ENCODE measurements at places on chromosomes 2 and 18. TPM values are rescaled to one million over a fixed set of nuclear protein-coding genes. Genes with fewer than 3 reads are reported as not detected.

The CELF4 gene
- total RNA-seq: not detected

The CDK15 gene
- total RNA-seq: not detected

DNA sequence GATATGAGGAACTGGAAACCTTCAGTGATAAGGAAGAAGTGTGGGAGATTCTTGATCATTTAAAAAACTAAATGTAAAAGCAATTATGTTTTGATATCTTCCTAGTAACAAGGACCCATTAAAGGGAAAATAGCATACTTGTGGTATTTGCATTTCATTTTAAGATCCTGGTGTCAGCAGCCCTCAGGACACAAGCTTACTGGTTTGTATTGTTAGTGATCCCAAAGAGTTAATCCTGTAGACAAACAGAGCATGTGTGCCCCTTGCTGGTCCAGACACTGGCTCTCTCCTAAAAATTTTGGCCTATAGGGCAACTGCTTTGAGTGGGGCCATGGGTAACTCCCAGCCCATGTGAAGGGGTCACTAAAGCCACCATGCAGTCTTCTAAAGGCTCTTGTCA is 101.1 kb upstream of the TFCP2L1 start:
- H3K27me3 ChIP-seq: no peaks in the 10 kb centered on the region
- H3K36me3 ChIP-seq: peaks cover 4% of the 10 kb centered on the region
- H3K4me1 ChIP-seq: no peaks in the 10 kb centered on the region
- H3K27ac ChIP-seq: no peak overlapping the region
- H3K4me3 ChIP-seq: no peak overlapping the region

The GPAT2 gene
- total RNA-seq: 5.0 TPM

GRCh38 chr2:172993931-172994717 is 81.5 kb upstream of the MAP3K20 start:
- H3K27me3 ChIP-seq: peaks cover 29% of the 10 kb centered on the region
- no peak overlapping the region for H3K27ac ChIP-seq
- no peak for DNase-seq

The SERPINB3 gene
- not detected for total RNA-seq

GRCh38 chr2:152012697-152013096 is 86.1 kb downstream of the CACNB4 start:
- no peaks in the 10 kb centered on the region for H3K36me3 ChIP-seq
- H3K4me1 ChIP-seq: no peaks in the 10 kb centered on the region
- peaks cover 52% of the 10 kb centered on the region for H3K27me3 ChIP-seq
- H3K27ac ChIP-seq: no peak overlapping the region
- no peak overlapping the region for H3K4me3 ChIP-seq

DNA sequence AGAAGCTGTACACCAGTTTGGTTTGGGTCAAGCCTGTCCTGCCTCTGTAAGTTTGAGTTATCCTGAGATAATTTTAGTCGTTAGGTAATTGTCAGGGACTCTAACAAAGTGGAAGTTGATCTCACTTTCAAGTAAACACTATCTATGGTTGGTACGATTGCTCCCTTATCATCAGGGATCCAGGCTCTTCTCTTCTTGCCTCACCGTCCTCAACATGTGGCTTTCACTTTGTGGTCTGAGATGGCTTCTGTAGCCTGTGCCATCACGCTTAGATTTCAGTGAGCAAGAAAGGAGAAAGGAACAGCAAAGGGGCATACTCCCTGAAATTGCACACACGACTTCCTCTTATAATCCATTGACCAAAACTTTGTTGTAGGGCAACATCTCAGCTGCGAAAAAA is 115.6 kb downstream of the CTAGE1 start:
- H3K27me3 ChIP-seq: no peaks in the 10 kb centered on the region
- no peak overlapping the region for H3K27ac ChIP-seq
- no peak for DNase-seq
- H3K4me3 ChIP-seq: no peak overlapping the region
- H3K36me3 ChIP-seq: peaks cover 2% of the 10 kb centered on the region
- no peaks in the 10 kb centered on the region for H3K4me1 ChIP-seq

The GTF2A1L gene
- not detected for total RNA-seq

The CERS6 gene
- 8.4 TPM for total RNA-seq

- H3K36me3 ChIP-seq: peaks cover 2% of the 10 kb centered on the region
- H3K27me3 ChIP-seq: no peaks in the 10 kb centered on the region
- H3K4me3 ChIP-seq: no peak overlapping the region
These were observed 18.0 kb downstream of the NMUR1 start for GRCh38 chr2:231512222-231512621.

- DNase-seq: no peak
- no peak overlapping the region for H3K4me3 ChIP-seq
- H3K27me3 ChIP-seq: no peaks in the 10 kb centered on the region
- no peaks in the 10 kb centered on the region for H3K4me1 ChIP-seq
- no peak overlapping the region for H3K27ac ChIP-seq
These were observed 31.2 kb downstream of the STAMBP start for GRCh38 chr2:73859721-73860586.

The TEX44 gene
- not detected for total RNA-seq

DNA sequence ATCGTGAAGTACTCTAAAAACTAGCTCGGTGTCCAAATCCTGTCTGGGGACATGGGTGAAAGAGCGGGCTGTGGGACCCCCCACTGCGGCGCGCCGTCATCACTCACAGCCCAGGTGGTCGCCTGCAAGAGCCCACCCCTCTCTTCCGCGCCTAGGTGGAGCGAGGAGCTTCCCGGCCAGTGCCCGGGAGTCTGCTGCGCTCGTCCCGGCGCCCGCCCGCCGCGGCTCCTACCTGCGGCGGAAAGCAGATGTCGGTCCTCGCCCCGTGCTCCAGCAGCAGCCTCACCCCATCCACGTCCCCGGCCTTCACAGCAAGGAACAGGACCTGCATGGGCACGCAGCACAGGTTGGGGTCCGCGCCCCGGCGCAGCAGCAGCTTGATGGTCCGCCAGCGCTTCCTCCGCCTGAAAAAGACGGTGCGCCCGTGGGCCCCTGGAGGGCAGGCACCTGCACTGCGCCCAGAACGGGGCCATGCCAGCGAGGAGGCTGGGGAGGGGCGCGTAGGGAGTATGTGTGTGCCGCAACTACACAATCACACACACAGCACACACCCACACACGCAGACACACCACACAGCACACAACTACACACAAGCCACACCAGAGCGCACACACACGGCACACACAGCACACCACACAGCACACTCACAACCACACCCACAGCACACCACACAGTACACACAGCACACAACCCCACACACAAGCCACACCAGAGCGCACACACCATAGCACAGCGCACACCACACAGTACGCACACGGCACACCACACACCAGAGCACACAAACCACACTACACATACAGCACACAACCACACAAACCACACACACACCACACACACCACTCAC is 37.4 kb downstream of the ANKMY1 start:
- peak overlapping the region; percentile 1 for H3K27ac ChIP-seq
- H3K36me3 ChIP-seq: peaks cover 4% of the 10 kb centered on the region
- DNase-seq: no peak
- no peak overlapping the region for H3K4me3 ChIP-seq

GRCh38 chr18:59582395-59582794 is 114.8 kb downstream of the CCBE1 start:
- no peak overlapping the region for H3K27ac ChIP-seq
- H3K4me1 ChIP-seq: no peaks in the 10 kb centered on the region
- H3K36me3 ChIP-seq: no peaks in the 10 kb centered on the region
- DNase-seq: no peak
- H3K27me3 ChIP-seq: peaks cover 5% of the 10 kb centered on the region

DNA sequence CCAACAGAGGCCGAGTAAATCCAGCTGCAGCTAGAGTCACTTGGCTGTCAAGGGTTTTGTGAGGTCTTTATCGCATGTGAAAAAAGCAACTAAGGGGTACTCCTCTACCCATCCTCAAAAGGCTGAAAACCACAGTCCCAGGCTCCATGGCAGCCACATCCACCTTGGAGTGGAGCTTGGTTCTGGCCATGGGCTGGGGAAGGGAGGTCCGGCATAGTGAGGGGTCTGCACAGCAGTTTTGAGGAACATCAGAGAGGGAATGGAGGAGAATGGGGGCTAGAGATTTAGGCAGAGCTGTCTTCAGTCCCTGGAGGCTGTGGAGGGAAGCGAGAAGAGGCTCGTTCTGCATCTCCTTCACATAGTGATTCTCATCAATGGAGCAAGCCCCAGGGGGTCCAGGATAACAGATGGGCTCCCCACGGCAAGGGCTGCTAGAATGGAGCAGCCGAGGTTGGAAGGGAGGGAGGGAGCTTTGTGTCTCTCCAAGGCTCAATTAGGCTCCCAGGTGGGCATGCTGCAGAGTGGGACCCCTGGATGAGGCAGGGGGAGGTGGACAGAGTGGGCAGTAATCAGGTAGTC is 21.0 kb downstream of the MROH2A start:
- peaks cover 35% of the 10 kb centered on the region for H3K27me3 ChIP-seq
- no peak overlapping the region for H3K27ac ChIP-seq
- DNase-seq: no peak
- H3K4me3 ChIP-seq: no peak overlapping the region
- no peaks in the 10 kb centered on the region for H3K4me1 ChIP-seq

GRCh38 chr18:13354402-13354801 is 135.8 kb downstream of the LDLRAD4 start:
- peaks cover 20% of the 10 kb centered on the region for H3K4me1 ChIP-seq
- no peaks in the 10 kb centered on the region for H3K27me3 ChIP-seq
- H3K27ac ChIP-seq: no peak overlapping the region
- H3K4me3 ChIP-seq: no peak overlapping the region
- DNase-seq: no peak

The SLC5A6 gene
- total RNA-seq: 190 TPM

- no peak overlapping the region for H3K27ac ChIP-seq
- no peak overlapping the region for H3K4me3 ChIP-seq
- peaks cover 26% of the 10 kb centered on the region for H3K27me3 ChIP-seq
- peaks cover 3% of the 10 kb centered on the region for H3K36me3 ChIP-seq
These were observed 32.8 kb upstream of the LDLRAD4 start for GRCh38 chr18:13185675-13186198.

GRCh38 chr2:196959281-196959680 is 32.8 kb upstream of the PGAP1 start:
- H3K4me3 ChIP-seq: no peak overlapping the region
- no peak overlapping the region for H3K27ac ChIP-seq
- no peaks in the 10 kb centered on the region for H3K36me3 ChIP-seq
- peaks cover 8% of the 10 kb centered on the region for H3K4me1 ChIP-seq
- DNase-seq: no peak

The DLGAP1 gene
- 3.9 TPM for total RNA-seq

- H3K27ac ChIP-seq: no peak overlapping the region
- H3K27me3 ChIP-seq: peaks cover 17% of the 10 kb centered on the region
- H3K4me3 ChIP-seq: no peak overlapping the region
- H3K4me1 ChIP-seq: no peaks in the 10 kb centered on the region
These were observed 24.3 kb downstream of the CRIM1 start for GRCh38 chr2:36379710-36380448.

The EPC2 gene
- total RNA-seq: 89.0 TPM

DNA sequence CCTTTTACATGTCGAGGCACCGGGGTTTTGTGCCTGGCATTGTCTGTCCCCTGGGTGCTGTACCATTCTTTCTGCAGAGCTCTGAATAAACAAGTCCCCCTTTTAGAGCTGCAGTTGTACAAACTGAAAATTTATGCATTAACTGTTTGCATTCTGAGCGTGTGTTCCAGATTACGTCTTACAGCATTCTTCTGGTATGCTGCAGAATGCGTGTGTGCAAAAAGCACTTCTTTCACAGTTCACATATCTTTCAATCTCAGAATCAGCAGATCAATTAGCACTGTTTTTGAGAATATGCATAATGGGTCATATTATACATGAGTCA is 27.5 kb downstream of the MEIS1 start:
- no peak overlapping the region for H3K27ac ChIP-seq
- H3K4me3 ChIP-seq: no peak overlapping the region
- H3K27me3 ChIP-seq: peaks cover 9% of the 10 kb centered on the region

- DNase-seq: no peak
- H3K4me1 ChIP-seq: no peaks in the 10 kb centered on the region
- peaks cover 2% of the 10 kb centered on the region for H3K36me3 ChIP-seq
- no peak overlapping the region for H3K27ac ChIP-seq
These were observed 49.6 kb upstream of the TMEM177 start for GRCh38 chr2:119629323-119629825.

GRCh38 chr2:55772109-55772980 is 78.7 kb upstream of the PNPT1 start:
- no peaks in the 10 kb centered on the region for H3K4me1 ChIP-seq
- H3K27ac ChIP-seq: no peak overlapping the region
- H3K27me3 ChIP-seq: peaks cover 28% of the 10 kb centered on the region
- no peak overlapping the region for H3K4me3 ChIP-seq

- H3K4me3 ChIP-seq: no peak overlapping the region
- H3K27me3 ChIP-seq: no peaks in the 10 kb centered on the region
- no peak overlapping the region for H3K27ac ChIP-seq
- H3K4me1 ChIP-seq: peaks cover 4% of the 10 kb centered on the region
- H3K36me3 ChIP-seq: peaks cover 5% of the 10 kb centered on the region
These were observed 115.2 kb downstream of the ZNF236 start for GRCh38 chr18:76937597-76937996.

- peaks cover 2% of the 10 kb centered on the region for H3K4me1 ChIP-seq
- H3K27me3 ChIP-seq: no peaks in the 10 kb centered on the region
- DNase-seq: no peak
- H3K36me3 ChIP-seq: no peaks in the 10 kb centered on the region
These were observed 81.3 kb downstream of the NFATC1 start for GRCh38 chr18:79476918-79477571.

DNA sequence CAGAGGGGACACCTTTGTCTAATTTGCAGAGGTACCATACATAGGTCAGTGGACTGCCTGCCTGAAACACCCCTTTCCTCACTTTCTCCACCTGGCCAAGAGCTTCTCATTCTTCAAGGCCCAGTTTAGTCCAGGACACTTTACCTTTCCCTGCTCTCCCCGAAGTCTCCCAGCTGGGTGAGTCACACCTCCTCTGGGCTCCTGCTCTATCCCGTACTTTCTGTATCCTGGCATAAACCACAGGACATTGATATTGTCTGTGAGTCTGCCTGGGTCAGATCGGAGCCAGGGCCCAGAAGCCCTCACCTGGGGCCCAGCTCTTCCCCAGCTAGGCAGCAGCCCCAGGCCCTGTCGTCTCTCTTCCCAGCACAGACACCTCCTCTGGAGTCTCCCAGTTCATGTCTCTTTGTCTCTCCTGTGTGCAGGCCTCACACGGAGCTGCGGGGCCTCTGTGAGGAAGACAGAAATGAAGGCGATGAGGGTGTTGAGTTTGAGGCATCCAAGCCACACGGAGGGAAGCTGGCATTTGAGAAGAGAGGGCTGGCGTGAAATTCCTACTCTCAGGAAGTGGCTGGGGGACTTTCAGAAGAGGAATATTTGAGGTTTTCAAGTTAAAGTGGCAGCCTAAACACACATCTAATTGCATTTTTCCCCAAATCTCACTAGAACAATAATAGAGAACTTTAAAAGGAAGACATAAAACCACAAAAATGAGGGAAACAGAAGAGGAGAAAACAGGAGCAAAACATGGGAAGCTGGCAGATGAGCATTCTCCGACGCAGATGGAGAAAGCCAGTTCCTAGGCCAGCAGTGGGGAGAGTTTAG is 79.6 kb upstream of the LAPTM4A start:
- H3K4me1 ChIP-seq: peaks cover 2% of the 10 kb centered on the region
- no peak overlapping the region for H3K4me3 ChIP-seq
- no peak overlapping the region for H3K27ac ChIP-seq
- no peaks in the 10 kb centered on the region for H3K36me3 ChIP-seq
- peaks cover 55% of the 10 kb centered on the region for H3K27me3 ChIP-seq

Data from T-helper 17 cell (primary cell).